ENCODE measurements at places on chromosomes 1 and 21.

DNA sequence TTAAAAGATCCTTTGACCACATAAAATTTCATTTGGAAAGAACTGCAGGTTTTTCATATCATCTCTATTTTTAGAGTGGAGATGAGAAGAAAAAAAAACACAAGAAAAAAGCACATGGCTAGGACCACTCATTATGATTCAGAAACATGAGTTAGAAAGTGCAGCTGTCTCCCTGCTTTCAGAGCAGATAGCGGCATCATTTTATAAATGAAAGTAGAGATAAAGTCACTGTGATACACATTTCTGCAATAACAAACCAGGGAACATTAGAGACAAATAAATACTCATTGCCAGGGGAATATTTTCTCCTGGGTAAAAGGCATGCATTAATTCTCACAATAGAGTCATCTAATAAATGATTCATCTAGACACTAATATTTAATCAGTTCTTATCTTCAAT, 87.5 kb upstream of the PLPPR4 start:
- DNase-seq = no peak

DNA sequence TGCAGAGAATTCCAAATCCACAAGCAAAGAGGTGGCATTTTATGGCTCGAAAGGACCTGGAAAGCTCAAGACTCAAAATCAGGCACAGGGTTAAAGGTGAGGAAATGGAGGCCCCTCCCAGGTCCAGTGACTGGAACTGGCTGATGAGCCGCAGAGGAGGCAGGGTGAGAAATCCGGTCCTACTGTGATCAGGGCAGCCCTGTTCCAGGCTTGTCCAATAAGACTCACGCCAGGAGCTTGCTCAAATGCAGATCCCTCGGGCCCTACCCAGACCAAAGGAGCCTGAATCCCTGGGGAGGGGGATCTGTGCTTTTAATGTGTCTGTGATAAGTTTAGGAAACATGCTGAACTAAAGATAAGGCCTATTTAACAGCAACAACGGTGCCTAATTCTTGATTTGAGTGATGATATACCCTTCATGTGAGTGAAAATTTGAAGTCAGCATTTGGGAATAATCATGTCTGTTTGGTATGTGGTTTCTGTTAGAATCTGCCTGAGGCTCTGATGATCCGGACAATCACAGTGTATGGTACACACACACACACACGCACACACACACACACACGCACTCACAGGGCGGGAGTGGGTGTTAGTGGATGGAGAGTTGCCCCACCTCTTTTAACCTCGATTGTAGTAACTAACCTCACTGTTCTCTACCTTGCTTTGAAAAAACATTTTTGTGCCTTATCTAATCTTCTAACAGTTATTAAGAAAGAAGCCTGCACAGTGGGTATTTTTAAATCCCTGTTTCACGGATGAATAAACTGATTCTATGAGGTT, 54.1 kb upstream of the LYST start:
- no peak for DNase-seq

GRCh38 chr21:35509001-35509704, 460.1 kb upstream of the RUNX1 start:
- DNase-seq = no peak

- DNase-seq = no peak
Measured at GRCh38 chr21:45336870-45337269, 49.2 kb upstream of the POFUT2 start.

- no peak for DNase-seq
Measured at GRCh38 chr1:181151378-181152326, 63.2 kb downstream of the IER5 start.

DNA sequence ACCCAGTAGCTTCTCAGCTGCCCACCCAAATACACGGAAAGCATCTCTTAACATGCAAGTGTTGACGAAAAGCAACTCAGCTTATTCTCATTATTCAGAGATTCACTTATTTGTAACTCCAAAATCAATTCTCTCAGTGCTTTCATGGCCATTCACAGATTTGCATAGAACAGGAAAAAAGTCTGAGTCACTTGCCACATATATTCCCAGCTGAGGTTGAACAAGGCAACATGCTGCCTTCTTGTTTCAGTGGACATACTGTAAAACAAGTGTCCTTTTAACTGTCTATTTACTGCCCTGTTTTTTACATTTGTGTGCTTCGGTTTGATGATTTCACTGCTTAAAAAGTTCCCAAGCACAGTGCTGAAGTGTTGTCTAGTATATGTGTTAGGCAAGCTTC, 273.0 kb downstream of the LTN1 start:
- no peak for DNase-seq

DNA sequence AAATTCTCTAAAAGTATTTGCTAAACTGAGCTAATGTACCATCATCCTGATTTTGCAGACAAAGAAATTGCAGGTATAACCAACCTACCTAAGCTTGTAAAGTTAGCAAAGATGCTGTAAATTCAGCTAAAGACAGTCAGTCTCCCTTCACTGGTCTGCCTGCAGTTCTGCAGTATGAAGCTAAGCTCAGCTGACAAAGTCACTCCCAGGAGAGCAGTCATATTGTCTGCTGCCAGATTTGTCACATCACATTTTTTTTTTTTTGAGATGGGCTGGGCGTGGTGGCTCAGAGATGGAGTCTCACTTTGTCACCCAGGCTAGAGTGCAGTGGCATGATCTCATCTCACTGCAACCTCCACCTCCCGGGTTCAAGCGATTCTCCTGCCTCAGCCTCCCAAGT, 8.9 kb upstream of the CMPK1 start:
- no peak for DNase-seq

- DNase-seq = no peak
Measured at GRCh38 chr1:198387587-198387986, 152.9 kb downstream of the ATP6V1G3 start.

- DNase-seq = peak; percentile 72
Measured at GRCh38 chr1:21659099-21659923, 9.8 kb downstream of the RAP1GAP start.

DNA sequence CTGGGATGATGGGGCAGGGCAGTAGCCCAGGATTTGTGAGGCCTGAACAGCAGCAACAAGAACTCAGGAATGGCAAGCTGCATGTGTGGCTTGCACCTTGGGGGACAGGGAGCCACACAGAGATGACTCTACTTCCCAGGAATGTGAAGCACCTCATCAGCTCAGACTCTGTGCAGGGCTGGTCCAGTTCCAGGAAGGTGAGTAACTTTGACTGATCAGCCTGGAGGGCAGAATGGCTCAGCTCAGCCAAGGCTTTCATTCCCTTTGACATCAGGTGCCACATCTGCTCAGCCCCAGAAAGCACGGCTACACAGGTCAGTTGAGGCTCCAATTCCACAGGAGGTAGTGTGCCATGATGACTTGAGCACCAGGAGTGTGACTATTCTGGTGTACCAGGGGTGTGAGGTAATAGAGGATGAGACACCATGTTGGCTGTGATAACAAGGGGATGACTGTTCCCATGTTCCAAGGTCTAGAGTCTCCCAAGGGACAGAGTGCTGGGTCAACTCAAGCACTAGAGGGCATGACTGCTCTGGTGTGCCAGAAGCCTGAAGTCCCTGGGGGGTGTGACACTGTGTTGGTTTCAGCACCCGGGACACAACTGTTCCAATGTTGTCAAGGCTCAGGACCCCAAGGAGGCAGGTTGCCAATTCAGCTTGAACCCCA, 625.8 kb upstream of the ADGRL2 start:
- DNase-seq = no peak

DNA sequence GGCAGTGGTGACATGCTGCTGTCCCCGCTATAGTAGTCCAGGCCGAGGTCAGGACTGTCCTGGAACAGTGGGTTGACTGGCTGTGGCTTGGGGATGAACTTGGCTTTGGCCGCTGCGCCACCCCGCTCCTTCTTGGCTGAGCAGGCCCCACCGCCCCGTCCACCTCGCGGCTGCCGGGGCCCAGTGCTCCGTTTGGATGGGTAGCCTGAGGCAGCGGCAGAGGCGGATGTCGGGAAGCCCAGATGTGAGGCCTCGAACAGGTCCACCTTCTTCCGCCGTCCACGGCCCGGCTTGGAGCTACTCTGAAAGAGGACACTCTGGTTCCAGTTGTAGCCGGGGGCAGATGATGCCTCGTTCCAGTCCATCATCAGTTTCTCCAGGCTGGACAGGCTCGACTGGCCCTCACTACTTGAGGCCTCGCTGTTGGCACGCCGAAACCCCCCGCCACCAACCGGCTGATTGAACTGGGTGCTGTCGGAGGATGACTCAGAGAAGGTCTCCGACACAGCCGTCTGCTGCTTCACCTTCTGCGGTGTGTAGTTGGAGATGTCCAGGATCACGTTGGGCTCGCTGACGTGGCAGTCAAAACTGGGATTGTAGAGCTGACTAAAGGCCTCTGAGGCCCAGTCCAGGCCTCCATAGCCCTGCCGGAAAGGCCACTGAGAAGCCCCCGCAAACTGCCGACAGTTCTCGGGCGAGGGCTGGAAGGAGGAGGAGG, 55.6 kb downstream of the AHDC1 start:
- DNase-seq = no peak

DNA sequence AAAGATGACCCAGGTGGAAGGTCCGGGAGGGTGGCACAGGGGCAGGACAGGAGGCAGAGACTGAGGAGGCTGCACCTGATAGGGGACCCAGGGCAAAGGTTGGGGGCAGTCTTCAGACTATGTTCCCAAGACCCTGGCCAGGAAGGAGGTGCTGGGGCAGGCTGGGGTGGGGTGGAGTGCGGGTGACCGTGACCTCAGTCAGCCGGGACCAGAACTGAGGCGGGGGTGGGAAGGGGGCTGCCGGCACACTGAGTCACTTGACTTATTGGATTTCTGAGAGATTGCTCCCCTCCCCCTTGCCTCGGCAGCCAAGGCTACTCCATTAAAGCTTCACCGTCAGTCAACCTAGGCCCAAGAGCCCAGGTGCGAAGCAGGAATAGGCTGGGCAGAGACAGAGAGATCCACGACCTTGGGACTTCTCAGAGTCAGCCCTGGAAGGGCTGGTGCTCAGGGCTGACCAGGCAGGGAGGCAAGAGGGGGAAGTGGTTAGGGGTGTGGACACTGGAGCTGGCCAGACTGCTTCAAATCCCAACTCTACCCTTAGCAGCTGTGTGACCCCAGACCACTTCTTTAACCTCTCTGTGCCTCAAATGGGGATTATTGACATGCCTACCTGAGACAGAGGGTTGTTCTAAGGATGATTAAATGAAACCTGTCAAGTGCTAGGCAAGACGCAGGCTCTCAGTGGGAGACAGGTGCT, 47.9 kb upstream of the LAPTM5 start:
- no peak for DNase-seq

GRCh38 chr1:110123224-110123623, 11.0 kb downstream of the UBL4B start:
- DNase-seq = no peak

- DNase-seq = no peak
Measured at GRCh38 chr1:224348137-224348536, 8.5 kb upstream of the CNIH4 start.

DNA sequence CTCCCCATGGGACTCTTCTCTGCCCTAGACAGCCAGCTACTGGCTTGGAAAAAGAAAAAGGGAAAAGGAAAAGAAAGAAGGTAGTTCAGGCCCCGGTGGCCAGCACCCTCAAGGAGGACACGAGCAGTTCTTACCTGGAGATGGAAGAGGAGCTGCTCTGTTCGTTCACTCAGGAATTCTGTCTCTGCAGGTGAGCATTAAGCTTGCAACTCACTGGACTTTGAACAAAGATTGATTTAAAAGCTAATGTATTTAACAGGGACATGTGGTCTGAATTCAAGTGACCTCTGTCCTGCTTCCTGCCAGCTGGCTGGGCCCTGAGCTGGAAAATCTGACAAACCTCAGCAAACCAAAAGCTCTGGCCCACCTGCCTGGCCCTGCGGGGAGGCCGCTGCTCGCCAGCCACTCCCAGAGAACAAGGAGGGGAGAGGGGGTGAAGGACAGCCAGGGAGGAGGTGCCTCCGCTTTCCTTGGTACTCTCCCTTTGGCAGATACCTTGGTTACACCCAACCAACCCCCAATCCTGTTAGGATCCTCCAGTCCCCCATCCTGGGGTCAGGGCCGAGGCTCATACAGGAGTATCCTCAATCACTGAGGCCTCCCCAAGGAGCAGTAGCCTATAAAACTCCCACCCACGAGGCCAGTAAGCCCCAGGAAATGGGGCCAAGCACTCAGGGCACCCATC, at the start of gene PDZK1:
Gene PDZK1, minus strand, starts transcription at position 186 of the 685 bp plus-strand sequence. CDS start 19,347 bp downstream, outside the sequence.
- DNase-seq = no peak

GRCh38 chr1:222335586-222335985, 212.3 kb downstream of the HHIPL2 start:
- DNase-seq = no peak

GRCh38 chr1:36420836-36421317, 23.2 kb upstream of the LSM10 start:
- DNase-seq = peak; percentile 98

- DNase-seq = no peak
Measured at GRCh38 chr1:216456682-216457081, 33.4 kb upstream of the USH2A start.

- no peak for DNase-seq
Measured at GRCh38 chr1:84960371-84960770, 36.5 kb downstream of the MCOLN2 start.

DNA sequence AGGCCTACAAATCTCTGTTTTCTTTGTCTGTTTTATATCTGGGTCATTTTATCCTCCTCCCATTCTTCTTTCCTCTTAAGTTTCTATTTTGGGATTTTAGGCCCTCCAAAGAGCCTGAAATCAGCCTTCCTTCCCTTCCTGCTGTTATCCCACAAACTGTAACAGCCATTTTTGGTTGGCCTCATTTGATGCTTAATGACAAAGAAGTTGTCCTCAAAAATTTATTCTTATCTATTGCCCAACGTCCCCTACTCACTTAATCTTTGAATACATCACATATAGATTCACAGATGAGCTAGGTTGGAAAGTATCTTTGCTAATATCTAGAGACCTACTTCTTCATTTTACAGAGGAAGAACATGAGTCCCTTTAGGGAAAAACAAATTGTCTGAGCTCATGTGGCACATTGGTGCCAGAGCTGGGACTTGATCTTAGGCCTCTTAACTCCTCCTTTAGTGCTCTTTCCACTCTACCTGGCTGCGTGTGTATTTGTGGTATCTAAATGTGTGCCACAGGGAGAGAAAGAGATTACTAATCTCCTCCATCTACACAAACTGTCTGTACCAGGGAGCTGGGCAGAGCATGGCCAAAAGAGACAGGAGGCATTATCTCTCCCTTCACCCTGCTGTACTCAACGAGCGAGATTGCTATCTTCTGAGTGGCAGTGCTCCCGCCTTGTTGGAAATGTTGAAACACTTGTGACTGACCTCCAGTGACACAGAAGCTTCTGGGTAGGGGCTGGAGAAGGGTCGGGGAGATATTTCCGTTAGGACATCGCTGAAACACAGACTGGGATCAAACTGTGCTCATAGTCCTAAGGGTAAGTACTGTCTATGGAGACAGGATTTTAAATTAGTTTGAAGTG, 30.1 kb downstream of the RHEX start:
- no peak for DNase-seq

DNA sequence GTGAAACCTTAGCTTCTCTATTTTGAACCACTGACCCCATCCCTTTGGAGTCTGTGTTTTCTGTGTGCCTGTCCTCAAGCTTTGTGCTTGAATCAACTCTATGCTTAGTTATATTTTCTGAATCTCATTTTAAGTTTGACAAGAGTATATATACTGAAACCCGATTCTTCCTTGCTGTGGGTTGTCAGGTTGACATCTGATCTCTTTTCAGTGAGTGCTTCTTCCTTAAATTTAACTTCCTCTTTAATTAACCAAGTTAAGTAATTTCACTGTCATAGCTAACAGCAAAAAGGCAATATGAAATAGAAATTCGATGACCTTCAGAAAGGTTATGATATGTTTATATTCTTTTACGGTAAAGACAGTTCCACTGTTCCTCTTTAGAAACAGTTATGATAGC, 69.4 kb downstream of the C1orf21 start:
- no peak for DNase-seq
